ENCODE measurements at places on chromosomes 16 and 17. TPM values are rescaled to one million over a fixed set of nuclear protein-coding genes. Genes with fewer than 3 reads are reported as not detected.
A peak's percentile ranks its signal among the peaks of the same experiment; 100 is the strongest.

DNA sequence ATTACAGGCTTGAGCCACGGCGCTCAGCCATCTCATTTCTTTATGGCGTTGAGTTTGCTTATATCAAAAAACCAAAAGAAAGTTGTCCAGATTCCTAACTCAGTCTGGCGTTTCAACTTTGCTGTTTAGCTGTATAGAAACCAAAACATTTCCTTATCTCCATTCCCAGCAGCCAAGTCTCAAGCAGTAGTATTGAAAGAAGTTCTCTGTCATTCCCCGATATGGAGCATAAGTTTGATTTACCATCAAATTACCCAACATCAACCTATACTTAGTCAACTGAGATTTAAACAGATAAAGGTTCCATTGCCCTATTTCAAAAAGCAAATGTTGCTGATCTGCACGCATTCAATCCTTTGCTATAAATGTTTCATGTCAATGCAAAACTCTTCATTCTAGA, 27.5 kb upstream of the RAB11FIP4 start:
- no peak for DNase-seq

DNA sequence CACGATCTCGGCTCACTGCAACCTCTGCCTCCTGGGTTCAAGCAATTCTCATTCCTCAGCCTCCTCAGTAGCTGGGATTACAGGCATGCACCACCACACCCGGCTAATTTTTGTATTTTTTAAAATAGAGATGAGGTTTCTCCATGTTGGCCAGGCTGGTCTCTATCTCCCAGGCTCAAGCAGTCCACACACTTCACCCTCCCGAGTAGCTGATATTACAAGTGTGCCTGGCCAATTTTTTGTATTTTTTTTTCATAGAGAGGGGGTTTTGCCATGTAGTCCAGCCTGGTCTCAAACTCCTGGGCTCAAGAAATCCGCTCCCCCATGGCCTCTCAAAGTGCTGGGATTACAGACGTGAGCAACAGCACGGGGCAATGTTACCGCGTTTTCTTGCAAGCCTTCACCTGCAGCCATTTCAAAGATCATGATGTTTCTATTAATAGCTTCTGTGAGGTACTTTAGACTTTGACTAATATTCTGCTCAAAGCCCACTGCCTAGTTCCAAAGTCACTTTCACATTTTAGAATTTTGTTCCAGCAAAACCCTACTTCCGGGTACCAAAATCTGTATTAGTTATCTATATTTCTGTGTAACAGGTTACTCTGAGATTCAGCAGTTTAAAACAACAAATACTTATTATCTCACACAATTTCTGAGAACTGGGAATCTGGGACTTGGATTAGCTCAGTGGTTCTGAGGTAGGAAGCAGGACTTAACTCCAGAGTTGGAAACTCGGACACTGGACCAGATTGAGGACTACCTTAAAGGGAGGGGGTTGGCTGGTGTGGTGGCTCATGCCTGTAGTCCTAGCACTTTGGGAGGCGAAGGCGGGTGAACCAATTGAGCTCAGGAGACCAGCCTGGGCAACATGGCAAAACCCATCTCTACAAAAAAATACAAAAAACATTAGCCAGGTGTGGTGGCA, 12.0 kb upstream of the MED13 start:
- DNase-seq, result no peak

GRCh38 chr16:63289834-63290460, 1253.7 kb upstream of the CDH8 start:
- peak; percentile 59 for DNase-seq

The PHOSPHO1 gene
- not detected for total RNA-seq

The CHD9NB gene
- 0.57 TPM for total RNA-seq

All from NCI-H460 (cell line).